Left colon (tissue), 2 donors: ENCODE measurements at places on chromosomes 2 and 18. TPM values are rescaled to one million over a fixed set of nuclear protein-coding genes. Genes with fewer than 3 reads are reported as not detected.

The UGT1A7 gene
- total RNA-seq, result 6.8 TPM

The DCC gene
- total RNA-seq, result 0.18 TPM

The GBX2 gene
- total RNA-seq, result not detected

The TSPYL6 gene
- total RNA-seq, result not detected

The SKOR2 gene
- total RNA-seq, result not detected

The ATP8B1 gene
- total RNA-seq, result 248 TPM

The ROCK2 gene
- 90.9 TPM for total RNA-seq

The FARP2 gene
- 138 TPM for total RNA-seq

The TTN gene
- 3.4 TPM for total RNA-seq

The ALK gene
- 0.06 TPM for total RNA-seq

The RSAD2 gene
- total RNA-seq, result 7.8 TPM

The SALL3 gene
- total RNA-seq, result not detected

The PROKR1 gene
- not detected for total RNA-seq

The OTX1 gene
- not detected for total RNA-seq

The IFIH1 gene
- total RNA-seq, result 19.1 TPM

The ZNF892 gene
- total RNA-seq, result 1.9 TPM

The RPE gene
- total RNA-seq, result 46.3 TPM
